ENCODE measurements at places on chromosomes 1 and 21.
A peak's percentile ranks its signal among the peaks of the same experiment; 100 is the strongest.

- no peaks in the 10 kb centered on the region for H3K36me3 ChIP-seq
- no peak for DNase-seq
- H3K4me1 ChIP-seq: no peaks in the 10 kb centered on the region
- no peak overlapping the region for H3K27ac ChIP-seq
Measured at GRCh38 chr21:46159390-46159789, 4.0 kb upstream of the FTCD start.

DNA sequence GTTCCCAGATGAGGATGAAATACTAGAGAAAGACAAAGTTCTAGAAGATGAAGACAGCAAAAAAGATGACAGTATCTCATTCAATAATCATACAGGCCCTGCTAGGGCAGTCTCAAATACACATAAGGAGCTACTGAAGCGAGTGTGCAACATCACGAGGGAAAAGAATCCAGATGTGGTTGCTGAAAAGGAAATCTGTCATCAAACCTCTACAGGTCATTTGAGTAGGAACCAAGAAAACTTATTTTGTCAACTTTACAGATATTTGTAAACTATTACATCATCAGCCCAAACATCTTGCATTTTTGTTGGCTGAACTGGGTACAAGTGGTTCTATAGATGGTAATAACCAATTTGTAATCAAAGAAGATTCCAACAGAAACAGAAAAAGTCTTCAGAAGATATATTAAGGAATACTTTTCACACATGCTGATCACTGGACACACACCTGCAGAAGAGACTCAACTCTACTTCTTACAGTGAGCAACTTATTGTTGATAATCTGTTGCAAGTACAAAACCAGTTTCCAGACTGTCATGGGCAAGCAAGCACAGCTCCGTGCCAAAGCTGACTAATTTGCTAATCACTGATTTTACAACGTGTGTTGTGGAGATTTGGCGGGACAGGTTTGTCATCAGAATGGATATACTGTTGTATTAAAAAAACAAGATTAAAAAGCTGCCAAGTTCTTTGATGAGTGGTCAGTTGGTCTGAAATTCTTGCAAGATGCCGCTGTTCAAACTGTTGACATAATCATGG lies 42.1 kb downstream of the TRIM33 start:
- no peaks in the 10 kb centered on the region for H3K27me3 ChIP-seq
- H3K4me3 ChIP-seq: no peak overlapping the region
- H3K36me3 ChIP-seq: no peaks in the 10 kb centered on the region
- no peak overlapping the region for H3K27ac ChIP-seq
- peaks cover 10% of the 10 kb centered on the region for H3K4me1 ChIP-seq
- DNase-seq: no peak

DNA sequence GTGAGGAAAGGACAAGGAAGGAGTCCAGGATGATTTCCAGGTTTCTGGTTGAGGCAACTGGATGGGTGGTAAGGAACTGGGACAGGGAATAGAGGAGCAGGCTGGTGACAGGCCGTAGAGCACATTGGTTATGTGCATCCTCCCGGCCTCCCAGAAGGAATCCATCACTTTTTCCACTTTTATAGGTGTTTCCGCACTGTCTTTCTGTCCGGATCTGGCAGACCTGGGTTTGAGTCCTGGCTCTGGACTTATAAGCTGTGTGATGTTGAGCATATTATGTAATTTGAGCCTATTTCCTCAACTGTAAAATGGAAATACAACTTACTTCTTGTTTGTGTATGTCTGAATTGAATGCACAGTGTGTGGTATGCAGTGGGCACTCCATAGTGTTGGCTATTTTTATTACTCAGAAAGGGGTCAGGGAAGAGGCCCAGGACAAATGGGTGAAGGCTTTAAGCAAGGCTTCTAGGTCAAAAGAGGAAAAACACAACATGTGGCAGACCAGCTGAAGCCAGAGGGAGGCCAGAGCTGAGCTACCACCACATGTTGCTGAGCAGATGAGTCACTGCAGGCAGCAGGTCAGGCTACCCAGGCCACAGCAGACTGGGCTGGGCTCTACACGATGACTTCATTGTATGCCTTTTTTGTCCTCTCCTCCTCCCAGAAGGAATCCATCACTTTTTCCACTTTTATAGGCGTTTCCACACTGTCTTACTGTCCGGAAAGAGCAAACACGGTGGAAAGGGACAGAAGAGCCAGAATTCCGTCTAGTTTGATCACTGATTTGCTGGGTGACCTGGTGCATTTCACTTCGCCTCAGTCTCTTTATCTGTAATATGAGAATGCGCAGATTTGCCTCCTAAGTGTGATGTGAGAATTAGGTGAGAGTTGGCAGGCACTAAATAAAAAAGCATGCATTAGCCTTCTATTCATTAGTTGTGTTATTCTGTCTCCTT lies 791 bp upstream of the MAST2 start:
- DNase-seq: no peak
- H3K27ac ChIP-seq: no peak overlapping the region
- no peaks in the 10 kb centered on the region for H3K36me3 ChIP-seq
- peak overlapping the region; percentile 57 for H3K4me3 ChIP-seq
- H3K4me1 ChIP-seq: peaks cover 5% of the 10 kb centered on the region

GRCh38 chr1:28200234-28200873 lies 23.9 kb upstream of the PTAFR start:
- no peak overlapping the region for H3K4me3 ChIP-seq
- no peak for DNase-seq
- no peak overlapping the region for H3K27ac ChIP-seq
- H3K4me1 ChIP-seq: peaks cover 21% of the 10 kb centered on the region
- H3K27me3 ChIP-seq: no peaks in the 10 kb centered on the region

DNA sequence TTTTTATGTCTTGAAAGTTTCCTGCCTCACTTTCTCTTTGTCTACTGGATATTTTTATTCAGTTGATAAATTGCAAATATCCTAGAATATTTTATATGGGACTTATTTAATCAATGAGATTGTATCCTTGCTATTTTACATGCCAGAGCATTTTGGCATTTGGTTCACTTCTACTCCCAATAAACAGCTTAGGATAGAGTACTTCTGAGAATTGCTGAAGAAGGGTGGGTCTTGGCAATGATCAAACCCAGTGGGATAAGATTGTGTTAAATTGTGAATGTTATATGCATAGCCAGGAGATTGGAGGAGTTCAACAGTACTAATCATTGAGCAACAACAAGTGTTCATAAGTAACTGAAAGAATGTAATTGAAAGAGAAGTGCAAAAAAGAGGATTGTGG lies 60.1 kb downstream of the SDCCAG8 start:
- no peak for DNase-seq
- H3K36me3 ChIP-seq: peaks cover 9% of the 10 kb centered on the region
- no peaks in the 10 kb centered on the region for H3K4me1 ChIP-seq

- no peaks in the 10 kb centered on the region for H3K27me3 ChIP-seq
- H3K4me1 ChIP-seq: no peaks in the 10 kb centered on the region
- H3K36me3 ChIP-seq: no peaks in the 10 kb centered on the region
- DNase-seq: no peak
- H3K27ac ChIP-seq: no peak overlapping the region
Measured at GRCh38 chr1:17846341-17846740, 91.2 kb downstream of the ACTL8 start.

DNA sequence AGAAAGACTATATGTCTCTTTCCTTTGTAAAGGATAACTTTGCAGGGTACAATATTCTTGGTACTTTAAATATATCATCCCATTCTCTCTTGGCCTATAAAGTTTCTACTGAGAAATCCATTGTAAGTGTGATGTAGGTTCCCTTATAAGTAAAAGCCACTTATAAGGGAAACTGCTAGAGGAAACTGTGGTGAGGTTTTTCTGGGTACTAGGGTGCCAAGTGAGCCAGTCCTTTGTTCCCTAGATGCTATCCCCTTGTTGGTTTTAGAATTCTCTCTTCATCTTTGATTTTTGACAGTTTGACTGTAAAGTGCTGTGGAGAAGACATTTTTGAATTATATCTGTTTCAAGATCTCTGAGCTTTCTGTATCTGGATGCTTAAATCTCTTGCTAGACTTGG lies 108.9 kb upstream of the NEK7 start:
- no peaks in the 10 kb centered on the region for H3K27me3 ChIP-seq
- no peaks in the 10 kb centered on the region for H3K4me1 ChIP-seq
- H3K4me3 ChIP-seq: no peak overlapping the region
- DNase-seq: no peak
- no peaks in the 10 kb centered on the region for H3K36me3 ChIP-seq

GRCh38 chr1:8681911-8682310 lies 135.5 kb downstream of the RERE start:
- no peaks in the 10 kb centered on the region for H3K27me3 ChIP-seq
- no peaks in the 10 kb centered on the region for H3K36me3 ChIP-seq
- no peak overlapping the region for H3K4me3 ChIP-seq
- no peak overlapping the region for H3K27ac ChIP-seq

DNA sequence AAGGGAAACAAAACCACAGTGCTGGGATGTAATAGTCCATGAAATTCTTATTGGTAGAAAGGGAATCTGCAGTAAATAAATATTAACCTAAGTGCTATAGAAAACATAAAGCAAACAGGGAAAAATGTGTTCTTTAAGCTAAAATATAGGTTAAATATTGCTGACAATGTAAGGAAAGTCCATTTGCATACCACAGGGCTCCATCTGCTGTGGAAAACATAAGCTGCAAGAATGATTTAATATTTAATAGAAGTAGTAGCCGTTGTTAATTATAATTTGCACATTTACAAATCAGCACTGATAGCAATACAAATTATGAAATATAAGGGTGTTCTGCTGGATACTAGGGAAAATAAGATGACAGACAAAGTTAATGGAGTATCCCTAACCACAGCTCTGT lies 444.9 kb upstream of the PKN2 start:
- no peaks in the 10 kb centered on the region for H3K36me3 ChIP-seq
- H3K27ac ChIP-seq: no peak overlapping the region
- H3K4me3 ChIP-seq: no peak overlapping the region
- no peaks in the 10 kb centered on the region for H3K27me3 ChIP-seq
- H3K4me1 ChIP-seq: no peaks in the 10 kb centered on the region

GRCh38 chr1:29119121-29119929 lies 4.4 kb downstream of the TMEM200B start:
- no peak overlapping the region for H3K4me3 ChIP-seq
- peaks cover 31% of the 10 kb centered on the region for H3K36me3 ChIP-seq
- DNase-seq: no peak

GRCh38 chr1:11520531-11521233 lies 41.7 kb downstream of the DISP3 start:
- no peaks in the 10 kb centered on the region for H3K36me3 ChIP-seq
- H3K27ac ChIP-seq: no peak overlapping the region
- no peaks in the 10 kb centered on the region for H3K4me1 ChIP-seq
- H3K4me3 ChIP-seq: no peak overlapping the region
- no peak for DNase-seq

GRCh38 chr1:14180738-14181137 lies 417.7 kb upstream of the KAZN start:
- no peaks in the 10 kb centered on the region for H3K36me3 ChIP-seq
- no peak overlapping the region for H3K4me3 ChIP-seq
- DNase-seq: no peak
- H3K27ac ChIP-seq: no peak overlapping the region

DNA sequence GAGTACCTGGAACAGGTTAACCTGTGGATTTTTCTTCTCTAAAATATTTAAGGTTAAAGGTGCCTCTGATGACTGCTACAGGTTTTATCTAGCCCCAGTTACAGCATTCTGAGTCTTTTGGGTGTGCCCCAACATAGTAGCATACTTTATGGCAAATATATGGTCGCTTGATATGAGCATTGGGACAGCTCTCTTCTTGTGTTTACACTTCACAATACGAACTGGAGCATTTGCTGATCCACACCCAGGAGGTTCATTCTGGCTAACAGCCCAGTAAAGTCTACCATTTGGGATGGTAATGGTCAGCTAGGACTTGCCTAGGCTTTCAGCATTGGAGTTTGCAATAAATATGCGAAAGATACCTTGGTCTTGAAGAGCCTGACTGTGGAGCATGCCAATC lies 101.3 kb downstream of the DISP1 start:
- H3K4me3 ChIP-seq: no peak overlapping the region
- no peak for DNase-seq
- H3K4me1 ChIP-seq: no peaks in the 10 kb centered on the region
- no peaks in the 10 kb centered on the region for H3K27me3 ChIP-seq

DNA sequence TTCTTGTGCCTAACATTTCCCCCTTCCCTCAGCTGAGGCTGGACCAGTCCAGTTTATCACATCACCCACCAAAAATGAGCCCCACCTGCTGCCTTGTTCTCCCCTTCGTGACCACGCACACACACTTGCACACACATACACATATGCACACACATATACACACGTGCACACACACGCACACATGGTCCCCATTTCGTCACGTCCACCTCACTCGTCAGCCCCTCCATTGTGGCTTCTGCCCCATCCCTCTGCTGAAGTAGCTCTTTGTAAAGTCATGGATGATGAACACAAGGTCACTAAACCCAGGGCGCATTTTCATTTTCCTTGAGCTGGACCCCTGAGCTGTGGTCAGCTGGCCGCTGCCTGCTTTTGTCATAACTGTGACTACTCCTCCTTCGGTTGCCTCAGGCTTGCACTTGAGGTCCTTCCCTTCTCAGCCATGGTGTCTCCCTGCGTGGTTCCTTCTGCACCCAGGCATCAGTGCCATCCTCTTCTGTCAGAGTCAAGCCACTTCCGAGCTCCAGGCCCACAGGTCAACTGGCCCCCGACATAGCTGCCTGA lies 93.8 kb downstream of the SYT2 start:
- no peaks in the 10 kb centered on the region for H3K36me3 ChIP-seq
- no peaks in the 10 kb centered on the region for H3K4me1 ChIP-seq
- no peaks in the 10 kb centered on the region for H3K27me3 ChIP-seq
- no peak overlapping the region for H3K27ac ChIP-seq
- no peak for DNase-seq

GRCh38 chr1:16631248-16632043 lies 18.1 kb upstream of the NBPF1 start:
- no peak overlapping the region for H3K4me3 ChIP-seq
- peaks cover 73% of the 10 kb centered on the region for H3K36me3 ChIP-seq
- no peak for DNase-seq
- H3K27me3 ChIP-seq: no peaks in the 10 kb centered on the region
- no peaks in the 10 kb centered on the region for H3K4me1 ChIP-seq

DNA sequence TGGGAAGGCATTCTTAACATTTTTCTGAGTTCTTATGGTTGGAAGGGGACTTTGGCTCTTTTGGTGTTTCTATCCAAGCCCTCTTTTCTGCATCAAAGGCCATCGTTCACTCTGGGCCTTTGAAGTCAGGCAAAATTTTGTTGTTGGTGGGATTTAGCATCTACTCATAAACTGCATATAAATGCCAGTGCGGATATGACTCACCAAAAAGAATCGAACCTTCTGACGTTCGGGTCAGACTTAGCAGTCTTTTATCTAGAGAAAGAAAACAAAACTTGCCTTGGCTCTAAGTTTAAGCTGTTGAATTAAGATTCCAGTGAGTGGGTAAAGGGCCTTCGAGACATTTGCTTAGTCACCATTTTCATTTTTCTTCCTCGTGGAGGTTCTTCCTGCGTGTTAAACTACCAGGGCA lies 51.4 kb downstream of the EVA1C start:
- H3K4me1 ChIP-seq: no peaks in the 10 kb centered on the region
- no peak for DNase-seq
- H3K4me3 ChIP-seq: no peak overlapping the region
- H3K27ac ChIP-seq: no peak overlapping the region
- H3K27me3 ChIP-seq: no peaks in the 10 kb centered on the region

- H3K27ac ChIP-seq: peak overlapping the region; percentile 64
- H3K36me3 ChIP-seq: no peaks in the 10 kb centered on the region
- H3K4me3 ChIP-seq: peak overlapping the region; percentile 4
- H3K27me3 ChIP-seq: no peaks in the 10 kb centered on the region
Measured at GRCh38 chr1:109790329-109790728, 26.6 kb upstream of the EPS8L3 start.

Measured in effector memory CD4-positive, alpha-beta T cell (primary cell).